ENCODE measurements at places on chromosomes 16 and 17.

DNA sequence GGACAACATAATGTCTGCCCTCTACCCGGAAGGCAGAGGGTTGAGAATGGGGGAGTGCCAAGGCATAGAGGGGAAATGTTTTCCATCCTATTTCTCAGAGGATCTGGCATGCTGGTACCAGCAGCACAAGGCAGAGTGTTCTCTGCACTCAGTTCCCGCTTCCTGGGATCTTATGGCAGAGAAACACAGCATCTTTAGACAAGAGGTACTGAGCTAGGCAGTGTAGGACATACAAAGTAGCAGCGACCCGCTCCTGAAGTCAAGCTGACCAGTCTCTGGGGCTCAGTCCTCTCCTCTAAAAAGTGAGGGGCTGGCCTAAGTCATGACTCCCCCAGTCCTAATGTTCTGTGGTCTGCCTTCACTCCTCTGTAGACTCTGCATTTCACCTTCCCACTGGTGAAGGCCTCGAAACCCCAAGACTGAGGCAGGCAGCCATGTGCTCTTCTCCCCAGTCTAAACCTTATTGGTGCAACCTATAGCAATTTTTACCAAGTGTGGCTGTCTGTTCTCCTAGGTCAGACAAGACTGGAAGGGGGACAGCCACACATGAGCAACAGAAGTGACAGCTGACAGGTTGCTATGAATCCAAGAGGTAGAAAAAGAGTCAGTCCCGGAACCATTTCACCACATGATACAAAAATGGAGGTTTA lies 11.3 kb upstream of the TSPOAP1 start:
- no peak for DNase-seq

DNA sequence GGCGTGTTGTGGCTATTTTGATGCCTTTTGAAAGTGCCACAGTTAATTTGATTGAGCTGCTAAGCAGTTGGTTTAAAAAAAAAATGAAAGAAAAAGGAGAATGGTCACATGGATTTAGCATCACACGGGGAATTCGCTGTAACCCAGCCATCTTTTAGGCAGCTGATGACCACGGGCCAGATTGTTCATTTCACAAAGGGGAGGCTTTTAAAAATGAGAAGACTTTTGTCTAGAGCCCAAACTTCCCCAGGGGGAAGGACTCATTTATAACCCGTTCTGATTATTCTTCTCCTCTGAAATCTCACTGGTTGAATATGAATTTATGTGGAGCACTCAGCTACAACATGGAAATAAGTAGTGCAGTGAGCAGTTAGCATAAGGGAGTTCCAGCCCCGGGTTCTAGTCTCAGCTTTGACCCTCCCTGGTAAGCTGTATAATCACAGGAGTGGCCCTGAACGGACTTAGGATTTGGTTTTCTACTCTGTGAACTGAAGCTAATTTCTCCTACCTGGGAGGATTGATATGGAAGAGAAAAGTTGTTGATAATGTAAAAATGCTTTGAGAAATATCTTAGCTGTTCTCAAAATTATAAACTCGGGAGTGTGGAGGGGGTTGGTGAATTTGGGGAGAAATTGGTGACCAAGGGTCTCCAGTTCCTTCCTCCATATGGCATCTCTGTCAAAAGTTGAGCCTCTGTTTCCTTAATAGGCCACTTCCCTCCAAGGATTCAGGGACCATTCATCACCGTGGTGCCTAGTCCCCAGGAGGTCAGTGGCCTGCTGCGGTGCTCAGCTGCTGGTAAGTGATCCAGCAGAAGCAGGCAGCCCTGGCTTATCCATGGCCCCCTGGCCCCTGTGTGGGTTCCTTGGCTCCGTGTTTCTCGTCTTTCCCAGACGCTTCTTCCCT lies 76.4 kb upstream of the TBX2 start:
- DNase-seq, result no peak

GRCh38 chr17:68777243-68777855 lies 176.2 kb upstream of the FAM20A start:
- peak; percentile 58 for DNase-seq

- DNase-seq, result peak; percentile 69
Measured at GRCh38 chr16:4414187-4414917, 2.0 kb downstream of the CORO7 start.

- no peak for DNase-seq
Measured at GRCh38 chr16:89344458-89344834, 126.9 kb downstream of the ZNF778 start.

- DNase-seq, result no peak
Measured at GRCh38 chr17:73232587-73233373, 28.9 kb downstream of the CPSF4L start.

- no peak for DNase-seq
Measured at GRCh38 chr16:25256695-25257469, 763 bp downstream of the ZKSCAN2 start.

GRCh38 chr16:66198641-66199040 lies 167.8 kb upstream of the CDH5 start:
- no peak for DNase-seq

- DNase-seq, result no peak
Measured at GRCh38 chr17:73592079-73592415, 52.2 kb downstream of the SDK2 start.

DNA sequence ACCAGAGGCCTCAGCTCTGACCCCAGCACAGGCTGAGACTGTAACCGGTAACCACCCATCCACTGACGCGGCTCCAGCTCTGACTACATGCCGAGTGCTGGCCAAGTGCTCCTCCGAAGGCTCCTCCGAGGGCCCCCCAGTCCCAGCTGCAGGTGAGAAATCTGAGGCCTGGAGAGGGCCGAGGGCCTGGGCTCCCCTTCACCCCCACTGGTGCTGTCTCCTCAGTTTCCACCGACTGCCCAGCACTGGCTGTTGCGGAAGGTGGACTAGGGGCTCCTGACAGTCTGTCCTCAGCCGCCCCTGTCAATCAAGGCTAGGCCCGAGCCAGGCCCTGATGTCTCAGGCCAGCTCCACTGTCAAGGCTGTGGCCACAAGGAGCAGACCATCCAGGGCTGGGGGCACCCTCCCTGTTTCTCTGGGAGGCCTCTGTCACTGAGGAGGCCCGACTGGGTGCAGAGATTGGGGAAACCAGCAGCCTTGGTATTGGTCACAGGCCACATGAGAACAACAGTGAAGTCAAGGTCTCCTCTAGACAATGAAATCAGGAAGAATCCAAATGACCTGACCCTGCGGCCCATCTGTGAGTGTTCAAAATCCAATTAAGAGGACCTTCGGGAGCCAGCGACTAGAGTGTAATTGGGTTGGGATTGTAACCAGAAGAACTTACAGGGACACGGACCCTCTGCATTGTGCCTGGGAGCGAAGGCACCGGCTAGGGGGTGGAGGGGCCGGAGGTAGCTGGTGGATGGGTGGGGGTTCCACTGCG lies 5.1 kb downstream of the TMEM235 start:
- no peak for DNase-seq

DNA sequence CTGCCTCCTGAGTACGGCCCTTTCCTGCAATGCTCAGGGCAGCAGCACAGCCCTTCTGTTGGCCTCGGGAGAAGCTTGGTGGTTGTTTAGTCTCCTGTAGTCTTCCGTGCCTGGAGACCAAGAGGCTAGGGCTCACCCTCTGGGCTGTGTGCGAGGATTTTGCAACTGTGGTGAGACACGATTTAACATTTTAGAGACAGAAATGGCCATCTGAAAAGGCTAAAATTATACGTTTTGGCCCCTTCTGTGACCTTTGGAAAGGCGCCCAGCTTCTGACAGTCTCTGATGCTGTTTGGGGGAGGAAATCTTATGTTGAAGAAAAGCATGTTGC lies 33.1 kb downstream of the FOXL1 start:
- no peak for DNase-seq

DNA sequence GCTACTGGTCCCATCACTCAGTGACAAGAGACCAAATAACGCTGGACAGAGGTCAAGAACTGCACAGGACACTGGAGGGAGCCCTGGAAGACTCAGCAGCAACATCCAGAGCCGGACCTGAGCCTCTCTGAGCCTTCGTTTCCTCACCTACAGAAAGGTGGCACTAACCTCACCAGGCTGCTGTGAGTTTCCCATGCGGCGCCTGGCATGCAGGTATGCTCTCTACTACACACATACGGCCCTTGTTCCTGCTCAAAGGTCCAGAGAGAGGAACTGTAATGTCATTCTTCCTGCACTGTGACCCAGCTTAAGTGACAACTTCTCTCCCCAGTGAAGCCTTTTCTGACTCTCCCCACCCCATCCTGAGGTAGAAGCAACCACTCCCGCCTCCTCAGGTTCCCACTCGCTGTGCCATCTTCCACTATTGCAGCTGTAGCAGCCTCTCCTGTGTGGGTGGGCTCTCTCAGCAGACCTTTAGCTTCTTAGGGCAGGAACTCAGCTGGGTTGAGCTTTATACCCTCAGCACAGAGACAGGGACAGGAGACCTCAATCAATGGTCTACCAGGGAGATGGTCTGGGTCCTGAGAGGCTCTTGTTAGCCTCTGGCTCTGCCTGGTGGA lies 43.9 kb upstream of the SREBF1 start:
- no peak for DNase-seq

DNA sequence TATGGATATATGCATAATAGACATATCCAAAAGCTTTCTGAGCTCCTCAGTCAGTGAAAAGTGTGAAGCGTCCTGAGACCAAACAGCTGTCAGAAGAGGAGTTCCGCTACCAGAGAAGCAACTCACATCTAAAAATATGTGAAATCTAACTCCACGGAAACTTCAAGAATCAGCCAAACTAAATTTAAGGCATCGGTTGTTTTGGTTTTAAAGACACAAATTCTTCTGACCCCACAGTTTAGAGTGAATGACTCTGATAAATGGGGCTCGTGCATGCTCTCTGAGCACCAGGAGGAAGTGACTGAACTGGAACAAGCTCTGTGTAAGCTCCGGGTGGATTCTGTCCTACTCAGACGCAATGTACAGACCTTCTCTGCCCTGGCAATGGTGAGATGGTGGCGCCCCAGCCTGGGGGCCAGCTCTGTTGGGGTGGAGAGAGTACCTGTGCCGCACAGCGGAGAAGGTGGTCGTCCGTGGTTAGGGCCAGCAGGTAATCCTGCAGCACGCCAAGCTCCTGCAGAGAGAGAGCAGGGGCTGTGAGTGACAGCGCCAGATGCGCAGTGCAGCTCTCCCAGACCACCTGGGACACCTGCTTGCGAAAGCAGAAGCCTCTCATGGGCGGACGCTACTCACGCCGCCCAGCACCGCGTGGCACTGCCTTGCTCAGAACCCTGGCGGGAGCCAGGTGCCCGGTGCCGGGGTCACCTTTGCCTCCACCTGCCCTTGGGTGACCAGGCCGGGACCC lies 44.4 kb upstream of the ATP2A3 start:
- no peak for DNase-seq

DNA sequence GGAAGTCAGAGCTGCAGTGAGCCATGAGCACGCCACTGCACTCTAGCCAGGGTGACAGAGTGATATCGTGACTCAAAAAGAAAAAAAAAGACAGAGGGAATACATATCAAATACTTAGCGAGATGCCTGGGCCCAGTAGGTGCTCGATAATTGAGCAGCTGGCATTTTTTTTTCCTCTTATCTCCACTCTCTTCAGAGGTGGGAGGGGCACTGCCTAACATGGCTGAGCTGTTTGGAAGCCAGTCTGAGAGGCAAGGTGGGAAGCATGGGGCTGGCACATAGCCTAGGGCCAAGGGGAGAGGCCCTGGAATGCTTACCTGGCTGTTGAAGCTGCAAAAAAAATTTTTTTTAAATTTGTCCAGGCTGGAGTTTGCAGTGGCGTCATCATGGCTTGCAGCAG lies 38.4 kb downstream of the HIC1 start:
- DNase-seq, result no peak

DNA sequence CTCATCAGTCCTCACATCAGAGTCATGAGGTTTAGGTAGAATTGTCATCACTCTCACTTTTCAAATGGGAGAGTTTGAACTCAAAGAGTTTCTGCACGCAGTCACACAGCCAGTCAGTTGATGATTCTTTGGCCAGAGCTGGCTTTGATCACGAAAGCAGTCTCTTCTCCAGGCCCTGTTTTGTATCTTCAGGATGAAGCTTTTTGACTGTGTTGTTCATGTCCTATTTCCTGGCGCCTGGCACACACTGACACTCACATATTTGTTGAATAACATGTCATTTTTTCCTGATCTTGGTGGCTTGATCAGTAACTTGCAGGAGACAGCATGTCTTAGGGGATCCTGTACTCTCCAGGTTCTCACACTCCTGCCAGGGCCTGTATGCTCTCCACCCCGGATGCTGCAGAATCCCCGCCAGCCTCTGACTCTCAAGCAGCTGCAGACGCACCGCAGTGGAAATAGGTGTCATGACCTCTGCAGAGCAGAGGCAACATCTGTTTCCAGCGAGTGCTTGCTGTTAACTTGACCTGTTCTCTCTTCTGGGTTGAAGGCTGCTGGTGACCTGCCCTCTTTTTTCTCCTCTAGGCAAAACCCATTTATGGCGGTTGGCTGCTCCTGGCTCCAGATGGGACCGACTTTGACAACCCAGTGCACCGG lies 33.0 kb downstream of the MPRIP start:
- DNase-seq, result no peak

DNA sequence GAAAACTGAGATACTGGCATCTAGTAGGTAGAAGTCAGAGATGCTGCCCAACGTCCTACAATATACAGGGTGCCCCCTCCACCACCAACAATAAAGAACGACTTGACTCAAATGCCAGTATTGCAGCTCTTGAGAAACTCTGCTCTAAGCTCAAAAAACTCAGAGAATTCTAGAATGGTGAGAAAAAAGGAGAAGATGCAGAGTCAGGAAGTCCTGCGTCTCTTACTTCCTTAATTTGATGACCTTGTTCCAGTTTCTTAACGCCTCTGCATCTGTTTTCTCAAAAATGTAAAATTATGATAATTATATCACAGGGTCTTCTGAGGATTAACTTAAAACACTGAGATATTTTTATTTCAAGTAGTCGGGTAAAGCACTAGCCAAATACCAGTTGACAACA lies 1.7 kb upstream of the HSBP1 start:
- DNase-seq, result no peak

- DNase-seq, result no peak
Measured at GRCh38 chr17:80422981-80423380, 8.0 kb downstream of the ENDOV start.

- DNase-seq, result no peak
Measured at GRCh38 chr17:81870981-81871386, at the start of gene ARHGDIA. ARHGDIA (minus strand) TSS chr17:81871337; CDS start chr17:81869930, 1,407 bp downstream.

- no peak for DNase-seq
Measured at GRCh38 chr16:48524348-48525200, 85.4 kb downstream of the N4BP1 start.

DNA sequence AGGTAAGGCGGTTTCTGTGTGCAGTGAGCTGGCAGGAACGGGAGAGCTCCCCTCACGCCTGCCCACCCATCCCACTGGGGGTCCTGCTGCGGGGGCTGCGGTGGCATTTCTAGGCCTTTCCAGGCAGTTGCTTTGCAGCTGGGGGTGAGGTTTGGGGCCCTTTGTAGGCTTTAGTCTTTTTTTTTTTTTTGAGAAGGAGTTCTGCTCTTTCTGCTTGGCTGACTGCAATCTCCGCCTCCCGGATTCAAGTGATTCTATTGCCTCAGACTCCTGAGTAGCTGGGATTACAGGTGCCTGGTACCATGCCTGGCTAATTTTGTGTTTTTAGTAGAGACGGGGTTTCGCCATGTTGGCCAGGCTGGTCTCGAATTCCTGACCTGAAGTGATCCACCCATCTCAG lies 11.1 kb downstream of the TSC2 start:
- no peak for DNase-seq

DNA sequence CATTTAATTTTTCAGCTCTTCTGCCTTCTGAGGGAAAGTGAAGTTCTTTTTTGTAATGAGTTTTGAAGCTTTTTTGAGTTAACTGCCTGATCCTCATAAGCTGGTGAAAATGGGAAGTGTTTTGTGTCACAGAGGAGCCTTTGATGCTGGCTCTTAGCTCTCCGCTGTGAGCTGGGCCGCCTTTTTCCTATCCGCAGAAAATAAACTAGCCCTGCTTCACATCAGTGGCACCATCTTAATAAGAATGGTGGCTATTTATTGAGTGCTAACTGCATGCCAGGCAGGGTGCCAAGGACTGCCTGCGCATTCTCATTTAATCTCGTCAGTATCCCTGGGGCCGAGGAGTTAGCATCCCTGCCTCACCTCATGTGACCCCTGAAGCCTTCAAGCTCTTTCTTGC lies 309.0 kb downstream of the CPPED1 start:
- DNase-seq, result no peak
